Transverse colon (tissue), 4 donors: ENCODE measurements at places on chromosomes 7 and 10. TPM values are rescaled to one million over a fixed set of nuclear protein-coding genes. Genes with fewer than 3 reads are reported as not detected.

The INSYN2A gene
- total RNA-seq, result not detected

The PPP1R17 gene
- not detected for total RNA-seq

The CTAGE6 gene
- 1.5 TPM for total RNA-seq

DNA sequence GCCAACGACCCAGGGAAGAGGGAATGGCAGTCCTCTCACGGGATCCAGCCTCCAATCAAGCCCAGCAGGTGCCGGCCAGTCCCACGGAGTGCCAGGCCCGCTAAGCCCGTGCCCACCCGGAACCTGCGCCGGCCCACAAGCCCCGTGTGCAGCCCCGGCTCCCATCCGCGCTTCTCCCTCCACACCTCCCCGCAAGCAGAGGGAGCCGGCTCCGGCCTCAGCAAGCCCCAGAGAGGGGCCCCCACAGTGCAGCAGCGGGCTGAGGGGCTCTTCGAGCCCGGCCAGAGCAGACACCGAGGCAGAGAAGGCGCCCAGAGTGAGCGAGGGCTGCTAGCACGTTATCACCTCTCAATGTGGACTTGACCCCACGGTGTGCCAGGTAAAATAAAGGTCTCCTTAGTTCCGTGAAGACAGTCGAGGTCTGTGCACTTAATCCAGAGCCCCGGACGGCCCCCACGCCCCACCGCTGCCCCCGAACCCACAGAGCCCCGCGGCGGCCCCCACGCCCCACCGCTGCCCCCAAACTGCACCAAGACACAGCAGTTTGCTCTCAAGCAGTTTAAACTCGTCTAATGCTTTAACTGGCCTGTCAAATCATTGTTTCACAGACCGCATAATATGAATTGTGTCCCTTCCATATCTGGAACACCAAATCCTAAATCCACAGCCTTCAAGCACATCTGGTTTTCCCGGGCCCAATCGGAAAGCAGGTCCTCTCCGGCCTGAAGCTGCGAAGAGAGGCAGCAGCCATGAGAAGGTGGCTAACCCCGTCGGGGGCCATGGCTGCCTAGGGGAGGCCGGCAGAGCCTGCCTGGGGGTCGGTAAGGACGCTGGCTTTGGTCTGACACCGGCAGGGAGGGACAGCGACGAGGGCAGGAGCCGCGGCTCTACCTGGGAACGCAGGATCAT lies 307.8 kb downstream of the PTPRN2 start:
- DNase-seq, result no peak

DNA sequence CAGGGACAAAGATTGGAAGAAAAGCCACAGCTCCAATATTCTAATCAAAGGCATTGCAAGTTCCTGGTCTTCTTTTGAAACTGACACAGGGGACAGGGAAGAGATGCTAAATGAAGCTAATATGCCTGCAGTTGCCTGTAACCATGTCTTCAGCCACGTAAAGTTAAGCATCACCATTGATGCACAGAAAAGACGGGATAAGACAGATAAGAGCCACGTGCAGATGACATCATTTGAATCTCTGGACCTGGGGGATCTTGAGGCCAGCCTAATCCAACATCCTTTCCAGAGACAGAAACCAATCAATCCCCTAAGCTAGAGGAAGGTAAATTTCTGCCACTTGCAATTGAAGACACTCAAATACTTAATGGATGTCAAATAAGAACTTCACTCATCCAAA lies 93.4 kb downstream of the PIP4K2A start:
- DNase-seq, result no peak
